IMR-90 (cell line): ENCODE measurements at places on chromosomes 1 and 21. TPM values are rescaled to one million over a fixed set of nuclear protein-coding genes. Genes with fewer than 3 reads are reported as not detected.

DNA sequence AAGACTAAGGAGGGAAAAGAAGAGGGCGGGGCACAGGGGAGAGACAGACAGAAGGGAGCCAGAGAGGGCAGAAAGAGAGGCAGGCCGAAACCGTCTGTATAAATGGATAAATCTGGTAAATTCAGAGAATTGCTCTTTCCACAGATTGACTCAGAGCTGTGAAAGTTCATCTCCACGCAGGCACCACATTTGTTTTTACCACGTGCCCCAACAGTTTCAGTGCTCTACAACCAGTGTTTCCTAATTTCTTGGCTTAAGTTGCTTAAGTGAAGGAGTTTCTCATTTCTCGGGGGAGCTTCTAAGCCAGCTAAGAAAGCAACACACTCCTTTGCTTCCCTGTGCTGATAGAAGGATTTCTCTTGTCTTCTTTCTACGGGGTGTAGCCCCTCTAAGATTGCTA is 87.1 kb downstream of the ENAH start:
- no peak for DNase-seq

DNA sequence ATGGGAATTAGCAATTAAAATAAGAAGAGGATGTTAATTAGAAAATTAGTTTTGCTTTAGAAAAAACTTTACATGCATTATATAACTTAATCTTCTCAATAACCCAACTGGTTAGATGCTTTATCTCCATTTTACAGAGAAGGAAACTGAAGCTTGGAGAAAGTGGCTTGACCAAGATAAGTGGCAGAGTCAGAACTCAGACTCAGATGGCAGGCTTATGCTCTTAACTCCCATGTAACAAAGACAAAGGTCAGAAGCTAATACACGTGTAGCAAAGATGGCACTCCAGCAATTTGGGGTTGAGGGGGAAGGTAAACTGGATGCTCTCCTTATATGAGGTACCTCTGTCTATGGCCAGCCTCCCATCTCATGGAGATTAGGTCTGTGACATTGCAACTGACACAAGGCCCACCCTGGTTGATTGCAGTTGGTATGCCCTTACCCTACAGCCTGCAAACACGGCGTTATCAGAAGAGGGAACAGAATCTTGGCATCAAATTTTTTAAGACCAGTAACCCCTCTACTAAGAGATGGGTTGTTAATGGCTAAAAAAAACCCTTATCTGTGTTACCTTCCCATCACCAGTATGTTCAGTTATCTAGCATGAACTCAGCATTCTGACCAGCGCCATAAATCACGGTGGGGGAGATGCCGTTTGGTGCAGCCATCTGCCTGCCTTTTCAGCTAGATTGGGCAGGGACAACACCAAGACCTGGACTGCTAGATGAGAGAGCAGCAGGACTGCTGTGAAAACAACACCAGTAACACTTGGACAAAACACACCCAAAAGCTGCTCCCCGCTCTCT is 97.0 kb downstream of the UBR4 start:
- no peak for DNase-seq

DNA sequence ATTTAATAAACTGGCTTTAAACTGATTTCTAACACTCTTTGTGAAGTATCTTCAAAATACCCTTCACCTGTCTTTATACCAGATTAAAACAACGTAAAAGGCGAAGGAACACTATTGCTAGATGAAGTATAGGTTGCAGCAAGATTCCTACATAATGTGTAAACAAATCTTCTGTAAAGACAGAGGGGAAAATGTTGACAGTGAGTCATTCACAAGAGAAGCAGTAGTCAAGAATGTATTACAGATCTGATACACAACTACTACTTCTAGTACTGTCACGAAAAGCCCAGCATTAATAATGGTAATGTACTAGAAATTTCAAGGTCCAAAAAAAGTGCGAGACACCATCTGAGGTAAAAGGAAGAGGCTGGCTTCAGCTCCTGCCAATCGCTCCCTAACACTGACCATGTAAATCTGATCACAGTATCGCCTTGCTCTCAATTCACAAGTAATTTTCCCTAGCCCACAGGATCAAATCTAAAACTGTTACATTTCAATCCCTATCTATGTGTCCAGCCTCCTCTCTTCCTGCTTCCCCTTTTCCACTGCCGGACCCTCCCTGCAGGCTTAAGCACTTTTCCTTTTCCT is 290.4 kb downstream of the AKT3 start:
- peak; percentile 70 for DNase-seq

Gene NOTCH2NLA
- 51.7 and 55.4 TPM in 2 replicates for total RNA-seq

Gene CFHR4
- total RNA-seq = not detected in 2 replicates
